ENCODE measurements at places on chromosomes 2 and 18.

DNA sequence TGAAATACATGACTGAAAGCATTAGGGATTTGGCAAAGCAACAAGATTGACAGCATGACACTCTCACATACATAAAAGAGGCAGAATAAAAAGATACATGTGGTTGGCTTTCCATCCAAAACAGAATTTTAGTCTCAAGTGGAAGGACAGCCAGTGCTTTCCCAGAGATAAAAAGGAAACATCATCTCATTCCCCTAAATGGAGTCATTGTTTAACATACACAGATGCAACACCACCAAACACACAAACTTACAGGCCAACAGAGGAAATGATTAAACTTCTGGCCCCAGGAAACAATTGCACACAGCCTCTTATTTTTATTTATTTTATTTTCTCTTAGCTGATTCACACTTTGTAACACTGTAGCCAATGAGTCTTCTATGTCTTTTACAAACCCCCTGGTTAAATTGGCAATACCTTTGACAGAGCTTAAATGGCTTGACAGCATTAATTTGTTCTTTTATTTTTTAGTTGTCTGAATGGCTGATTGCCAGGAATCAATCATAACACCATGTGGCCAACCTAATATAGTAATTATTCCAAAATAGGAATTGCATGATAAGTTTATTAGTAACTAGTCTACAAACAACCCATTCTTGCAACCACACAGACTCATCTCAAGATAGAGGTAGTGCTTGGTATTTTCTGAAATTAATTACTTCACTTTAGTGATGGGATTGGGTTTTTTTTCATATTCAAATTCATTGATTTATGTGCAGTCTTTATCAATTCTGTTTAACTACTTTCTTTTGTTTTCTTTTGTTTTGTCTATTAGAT is 190.5 kb downstream of the RND3 start:
- DNase-seq = no peak

DNA sequence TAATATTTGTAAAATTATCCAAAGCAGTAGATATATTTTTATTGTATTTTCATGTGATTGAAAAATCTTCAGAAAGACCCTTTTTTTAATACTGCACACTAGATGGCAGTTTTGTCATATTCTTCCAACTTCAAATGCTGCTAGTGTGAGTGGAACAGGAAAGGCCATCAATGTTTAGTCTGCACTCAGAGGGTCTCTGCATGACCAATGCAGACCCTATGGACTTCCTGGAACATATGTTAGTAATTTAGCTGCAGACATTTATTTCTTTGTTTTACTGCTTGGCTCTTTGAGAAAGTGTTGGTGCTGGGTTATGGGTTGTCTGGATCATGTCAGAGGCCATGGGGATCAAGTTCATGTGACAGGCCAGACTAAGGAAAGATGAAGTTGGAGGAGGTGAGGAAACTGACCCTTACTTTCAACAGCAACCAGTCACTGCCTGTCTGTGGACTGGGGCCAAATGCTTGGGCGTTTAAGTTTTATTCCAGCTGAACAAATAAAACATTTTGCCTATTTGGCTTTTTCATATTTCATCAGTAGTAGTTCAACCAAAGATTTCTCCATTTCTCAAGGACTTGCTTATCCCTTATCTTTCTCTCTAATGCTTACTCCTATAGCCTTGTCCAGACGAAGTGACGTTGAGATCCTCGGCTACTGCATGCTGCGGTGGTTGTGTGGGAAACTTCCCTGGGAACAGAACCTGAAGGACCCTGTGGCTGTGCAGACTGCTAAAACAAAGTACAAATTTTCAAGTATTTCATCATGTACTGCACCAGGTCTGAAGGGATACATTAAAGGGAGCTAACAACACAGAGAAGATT is 84.8 kb downstream of the VRK2 start:
- DNase-seq = peak; percentile 31

GRCh38 chr2:30484995-30485394 is 37.9 kb downstream of the LCLAT1 start:
- no peak for DNase-seq

GRCh38 chr2:239462671-239463506 is 62.1 kb upstream of the HDAC4 start:
- no peak for DNase-seq
